ENCODE measurements at places on chromosomes 7 and 10.

DNA sequence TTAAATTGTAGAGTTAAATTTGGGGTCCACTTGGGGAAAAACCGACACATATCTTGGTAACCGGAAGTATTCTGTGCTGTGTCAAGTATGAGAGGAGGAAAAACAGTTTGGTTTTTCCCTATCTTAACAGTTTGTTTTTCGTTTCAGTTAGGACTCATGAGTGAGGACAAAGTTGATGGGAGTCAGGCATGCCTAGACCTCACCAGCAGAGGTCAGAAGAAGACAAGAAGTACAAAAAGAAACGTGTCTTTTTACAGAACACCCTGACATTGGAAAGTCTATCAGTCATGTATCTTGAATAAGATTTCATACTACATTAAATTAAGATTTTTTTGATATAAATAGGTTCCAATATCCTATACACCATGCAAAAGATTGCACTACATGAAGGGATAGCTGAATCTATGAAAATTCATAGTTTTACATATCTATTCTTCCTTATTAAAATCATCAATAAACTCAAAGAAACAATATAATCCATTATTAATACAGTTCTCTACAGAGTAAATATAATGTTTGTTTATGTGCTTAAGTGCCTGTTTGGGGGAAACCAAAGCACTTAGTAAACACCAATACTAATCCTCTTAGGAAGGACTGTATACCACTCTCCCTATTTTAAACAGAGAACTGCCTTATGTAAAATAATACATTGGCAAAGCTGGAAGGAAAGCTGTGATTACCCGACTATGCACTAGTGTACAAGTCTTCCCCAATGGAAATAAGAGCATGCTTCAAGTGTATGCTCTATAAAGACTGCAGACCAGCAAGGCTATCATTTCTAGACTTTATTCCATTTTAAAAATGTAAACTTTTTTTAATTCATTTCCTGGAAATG lies 95.6 kb downstream of the USP6NL start:
- DNase-seq, result peak; percentile 55

DNA sequence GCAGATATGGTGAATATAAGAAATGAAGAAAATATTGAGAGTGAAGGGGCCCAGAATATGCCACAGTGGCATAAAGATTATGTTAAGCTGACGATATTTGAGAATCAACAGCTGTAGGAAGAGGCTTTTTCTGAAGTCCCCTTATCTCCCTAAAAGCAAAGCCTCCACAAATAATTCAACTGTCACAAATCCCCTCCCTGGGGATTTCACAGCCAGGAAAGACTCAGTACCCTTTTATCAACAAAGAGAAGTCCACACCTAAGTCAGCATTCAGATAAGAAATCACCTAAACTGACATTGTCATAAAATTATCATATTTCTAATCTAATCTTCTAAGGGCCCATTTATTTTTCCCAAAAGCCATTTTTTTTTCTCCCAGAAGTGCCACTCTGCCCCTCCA lies 284.9 kb upstream of the VWC2 start:
- DNase-seq, result no peak

- no peak for DNase-seq
Measured at GRCh38 chr10:50369931-50370330, 118.6 kb upstream of the ASAH2 start.

GRCh38 chr10:3231951-3232730 lies 59.6 kb upstream of the PITRM1 start:
- no peak for DNase-seq

- peak; percentile 31 for DNase-seq
Measured at GRCh38 chr10:42932735-42933447, 144.0 kb upstream of the RET start.
